ENCODE measurements at places on chromosomes 2 and 18.
A peak's percentile ranks its signal among the peaks of the same experiment; 100 is the strongest.

GRCh38 chr18:79657342-79657996 lies 22.1 kb upstream of the CTDP1 start:
- no peak for DNase-seq

GRCh38 chr2:25722224-25722623 lies 48.8 kb upstream of the DTNB start:
- no peak for DNase-seq

DNA sequence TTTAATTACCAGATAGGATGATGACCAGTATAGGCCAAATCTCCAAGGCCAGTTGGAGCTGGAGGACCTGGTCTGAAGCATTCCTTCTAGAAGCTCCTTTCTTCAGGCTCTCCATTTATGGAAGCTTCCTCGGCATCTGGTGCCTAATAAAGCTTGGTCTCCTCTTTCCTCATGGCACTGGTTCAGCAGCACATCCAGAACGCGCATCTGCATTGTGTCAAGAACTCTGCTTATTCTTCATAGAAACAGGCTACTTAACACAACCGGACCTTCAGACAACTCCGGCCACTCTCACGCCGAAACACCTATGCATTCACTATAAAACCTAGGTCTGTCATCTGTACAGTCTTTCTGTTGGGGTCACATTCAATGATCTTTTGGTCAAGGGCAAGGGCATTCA lies 99.8 kb downstream of the COL6A3 start:
- DNase-seq: no peak

DNA sequence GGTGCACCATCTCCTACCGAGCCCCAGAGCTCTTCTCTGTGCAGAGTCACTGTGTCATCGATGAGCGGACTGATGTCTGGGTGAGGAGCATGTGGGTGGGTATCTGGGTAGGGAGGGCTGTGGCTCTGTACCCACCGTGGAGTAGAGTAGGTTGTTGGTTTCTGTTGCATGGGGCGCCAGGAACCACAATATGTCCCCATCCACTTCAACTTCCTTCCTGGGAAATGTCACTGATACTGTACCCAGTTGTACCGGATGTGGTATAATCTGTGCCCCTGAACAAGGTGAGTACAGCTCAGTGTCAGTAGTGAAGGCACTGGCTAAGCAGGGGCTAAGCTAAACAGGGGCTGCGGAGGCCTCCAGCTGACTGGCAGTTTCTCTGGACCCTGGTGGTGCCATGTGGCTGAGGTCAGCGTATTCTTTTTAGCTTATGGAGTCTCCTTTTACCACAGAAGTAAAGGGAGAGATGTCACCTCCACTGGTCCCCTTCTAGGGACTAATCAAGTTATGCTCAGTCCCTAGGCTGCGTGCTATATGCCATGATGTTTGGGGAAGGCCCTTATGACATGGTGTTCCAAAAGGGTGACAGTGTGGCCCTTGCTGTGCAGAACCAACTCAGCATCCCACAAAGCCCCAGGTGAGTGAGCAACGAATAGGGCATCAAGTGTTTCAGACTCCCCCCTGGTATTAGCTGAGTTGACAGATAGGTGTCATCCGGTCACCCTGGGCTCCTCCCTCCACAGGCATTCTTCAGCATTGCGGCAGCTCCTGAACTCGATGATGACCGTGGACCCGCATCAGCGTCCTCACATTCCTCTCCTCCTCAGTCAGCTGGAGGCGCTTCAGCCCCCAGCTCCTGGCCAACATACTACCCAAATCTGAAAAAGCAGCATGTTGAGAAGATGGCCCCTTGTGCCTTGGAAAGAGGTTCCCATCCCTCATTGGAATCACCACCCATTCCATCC lies 2.7 kb downstream of the STK16 start:
- no peak for DNase-seq

GRCh38 chr2:188788621-188789020 lies 185.6 kb upstream of the COL3A1 start:
- DNase-seq: peak; percentile 92

- DNase-seq: peak; percentile 86
Observed at GRCh38 chr2:121197369-121198091, 87.5 kb downstream of the TFCP2L1 start.

DNA sequence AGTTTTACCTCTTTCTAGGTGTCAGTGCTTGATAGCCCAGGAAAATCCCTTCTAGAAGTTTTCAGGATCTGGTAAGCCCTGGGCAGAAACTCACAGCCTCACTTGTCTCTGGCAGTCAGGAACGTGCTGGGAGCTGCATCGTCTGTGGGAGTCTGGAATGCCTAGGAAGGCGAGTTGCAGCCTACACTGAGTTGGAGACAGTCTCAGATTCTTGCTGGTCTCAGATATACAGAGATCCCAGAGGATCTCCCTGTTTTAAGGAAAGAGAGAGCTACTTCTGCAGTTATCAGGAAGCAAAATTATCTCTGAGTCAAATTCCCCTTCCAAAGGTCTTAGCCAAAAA lies 104.4 kb upstream of the CDC42EP3 start:
- peak; percentile 65 for DNase-seq

- no peak for DNase-seq
Observed at GRCh38 chr2:216807857-216808272, 52.0 kb downstream of the TNP1 start.

DNA sequence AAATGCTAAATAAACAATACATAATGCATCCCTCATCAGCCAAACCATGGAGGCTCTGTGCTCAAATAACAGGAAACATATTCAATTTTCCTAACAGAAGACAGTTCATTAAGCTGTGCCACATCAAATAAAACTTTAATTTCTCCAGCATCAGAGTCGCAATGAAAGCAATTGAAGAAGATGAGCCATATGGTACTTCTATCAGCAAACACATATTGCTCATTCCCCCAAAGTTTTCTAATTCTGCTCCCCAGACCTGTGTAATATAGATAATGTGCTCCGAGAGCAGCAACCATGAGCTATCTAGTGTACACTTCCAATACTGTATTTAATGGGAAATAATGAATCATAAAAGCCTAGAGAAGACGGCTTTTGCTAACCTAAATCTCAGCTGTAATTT lies 263.2 kb downstream of the MEIS1 start:
- DNase-seq: no peak

- DNase-seq: peak; percentile 88
Observed at GRCh38 chr2:188293601-188294351, 2.1 kb downstream of the GULP1 start.

DNA sequence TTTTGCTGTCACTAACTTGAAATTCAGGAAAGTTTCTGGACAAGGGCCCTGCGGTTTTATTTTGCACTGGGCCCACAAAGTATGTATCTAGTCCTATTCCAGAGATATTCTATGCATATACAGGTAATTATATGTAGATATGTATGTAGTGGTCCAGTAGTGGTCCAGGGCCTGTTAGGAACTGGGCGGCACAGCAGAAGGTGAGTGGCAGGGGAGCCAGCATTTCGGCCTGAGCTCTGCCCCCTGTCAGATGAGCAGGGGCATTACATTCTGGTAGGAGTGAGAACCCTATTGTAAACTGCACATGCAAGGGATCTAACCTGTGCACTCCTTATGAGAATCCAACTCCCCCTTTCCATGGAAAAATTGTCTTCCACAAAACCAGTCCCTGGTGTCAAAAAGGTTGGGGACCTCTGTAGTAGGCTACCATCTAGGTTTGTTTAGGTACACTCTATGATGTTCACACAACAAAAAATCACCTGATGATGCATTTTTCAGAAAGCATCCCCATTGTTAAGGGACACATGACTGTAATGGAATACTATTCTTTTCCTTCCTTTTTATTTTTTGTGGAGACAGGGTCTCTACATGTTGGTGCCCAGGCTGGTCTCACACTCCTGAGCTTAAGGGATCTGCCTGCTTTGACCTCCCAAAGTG lies 2.8 kb upstream of the PPP4R3B start:
- DNase-seq: no peak

DNA sequence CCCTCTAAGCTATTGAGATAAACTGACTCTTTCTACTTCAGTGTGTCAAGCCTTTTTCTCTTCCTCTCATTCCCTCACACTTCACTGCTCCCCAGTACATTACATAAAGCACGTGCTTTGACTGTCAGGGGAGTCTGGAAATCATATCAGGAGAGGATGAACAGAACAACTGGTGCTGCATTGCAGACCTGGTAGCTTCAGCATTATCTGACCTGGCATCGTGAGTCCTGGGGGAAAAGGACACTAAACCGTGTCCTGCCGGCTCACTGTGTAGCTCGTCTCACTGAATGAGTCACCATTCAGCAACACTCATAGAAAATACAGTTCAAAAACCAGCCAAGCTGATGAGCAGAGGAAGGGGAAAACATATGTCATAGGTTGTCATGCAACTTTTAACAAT lies 108.5 kb upstream of the UNC80 start:
- peak; percentile 55 for DNase-seq

- no peak for DNase-seq
Observed at GRCh38 chr2:168564641-168565040, 108.6 kb downstream of the CERS6 start.

GRCh38 chr2:39913648-39914461 lies 134.8 kb upstream of the THUMPD2 start:
- DNase-seq: peak; percentile 88

- DNase-seq: no peak
Observed at GRCh38 chr2:162058973-162059668, 14.9 kb downstream of the DPP4 start.

GRCh38 chr2:152646775-152647174 lies 70.5 kb downstream of the PRPF40A start:
- DNase-seq: peak; percentile 81

- DNase-seq: peak; percentile 75
Observed at GRCh38 chr2:206856513-206856912, 82.8 kb upstream of the CPO start.

DNA sequence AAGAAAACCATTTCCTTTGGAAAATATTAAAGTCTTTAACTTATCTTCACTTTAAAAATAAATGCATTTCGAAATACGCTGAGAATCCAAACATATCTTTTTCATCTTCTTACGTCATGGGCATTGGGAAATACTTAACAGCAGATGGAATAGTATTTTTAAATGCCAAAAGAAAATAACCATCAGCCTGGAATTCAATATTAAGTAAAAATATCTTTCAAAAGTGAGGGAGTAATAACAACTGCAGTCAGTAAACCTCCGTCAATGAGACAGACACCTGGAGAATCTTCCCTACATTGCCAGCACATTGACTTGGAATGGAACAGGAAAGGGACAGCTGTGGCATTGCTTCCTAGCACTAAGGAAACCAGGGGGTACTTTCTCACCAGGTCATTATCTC lies 290.4 kb upstream of the TNP1 start:
- DNase-seq: peak; percentile 14

DNA sequence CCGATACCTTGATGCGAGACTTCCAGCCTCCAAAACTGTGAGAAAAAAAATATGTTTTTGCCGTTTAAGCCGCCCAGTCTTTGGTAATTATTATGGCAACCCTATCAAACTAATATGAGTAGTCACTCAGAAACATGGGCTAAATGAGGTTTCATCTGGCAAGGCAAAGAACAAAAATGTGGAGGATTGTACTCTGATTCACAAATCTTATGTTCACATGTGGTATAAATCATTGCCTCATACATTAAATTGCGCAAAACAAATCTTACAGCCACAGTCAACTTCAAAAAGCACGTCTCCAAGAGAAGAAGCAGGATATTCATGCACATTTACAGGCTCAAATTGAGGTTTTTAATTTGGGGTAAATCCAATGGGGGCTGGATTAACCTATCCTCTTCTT lies 1435.4 kb upstream of the LRRTM1 start:
- peak; percentile 50 for DNase-seq

GRCh38 chr18:43914018-43914417 lies 636.7 kb upstream of the SYT4 start:
- peak; percentile 31 for DNase-seq

DNA sequence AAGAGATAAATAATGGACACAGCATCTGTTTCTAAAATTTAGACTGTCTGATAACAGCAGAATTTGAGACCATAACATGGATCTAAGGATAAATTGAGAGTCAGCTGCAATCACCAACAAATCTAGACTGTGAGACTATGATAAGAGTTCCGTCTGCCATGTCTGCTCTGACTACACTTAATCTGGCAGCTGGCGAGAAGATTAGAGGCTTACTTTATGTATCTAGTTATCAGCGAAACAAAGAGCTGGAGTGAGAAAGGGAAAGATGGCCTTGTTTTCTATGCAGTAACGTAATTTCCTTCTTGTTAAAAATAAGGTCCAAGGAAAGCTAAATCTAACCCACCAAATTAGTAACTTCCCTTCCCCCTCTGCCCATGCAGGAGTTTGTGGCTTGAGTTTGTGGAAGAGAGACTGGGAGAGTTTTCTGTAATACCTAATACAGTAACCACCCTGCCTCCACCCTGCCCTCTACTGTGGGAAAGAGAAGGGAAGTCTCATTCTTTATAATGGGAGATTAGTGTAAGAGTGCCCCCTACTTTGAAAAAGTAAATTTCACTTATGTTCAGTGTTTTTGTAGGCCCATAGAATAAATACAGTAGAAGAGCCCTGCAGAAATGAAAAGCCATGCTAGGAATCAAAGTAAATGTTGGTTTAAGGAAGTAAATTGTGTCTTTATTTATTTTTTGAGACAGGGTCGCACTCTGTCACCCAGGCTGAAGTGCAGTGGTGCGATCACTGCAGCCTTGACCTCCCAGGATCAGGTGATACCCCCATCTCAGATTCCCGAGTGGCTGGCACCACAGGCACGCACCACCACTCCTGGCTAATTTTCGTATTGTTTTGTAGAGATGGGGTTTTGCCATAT lies 27.5 kb downstream of the EML4 start:
- peak; percentile 29 for DNase-seq

GRCh38 chr2:200968162-200968561 lies 4.7 kb upstream of the ORC2 start:
- DNase-seq: no peak

DNA sequence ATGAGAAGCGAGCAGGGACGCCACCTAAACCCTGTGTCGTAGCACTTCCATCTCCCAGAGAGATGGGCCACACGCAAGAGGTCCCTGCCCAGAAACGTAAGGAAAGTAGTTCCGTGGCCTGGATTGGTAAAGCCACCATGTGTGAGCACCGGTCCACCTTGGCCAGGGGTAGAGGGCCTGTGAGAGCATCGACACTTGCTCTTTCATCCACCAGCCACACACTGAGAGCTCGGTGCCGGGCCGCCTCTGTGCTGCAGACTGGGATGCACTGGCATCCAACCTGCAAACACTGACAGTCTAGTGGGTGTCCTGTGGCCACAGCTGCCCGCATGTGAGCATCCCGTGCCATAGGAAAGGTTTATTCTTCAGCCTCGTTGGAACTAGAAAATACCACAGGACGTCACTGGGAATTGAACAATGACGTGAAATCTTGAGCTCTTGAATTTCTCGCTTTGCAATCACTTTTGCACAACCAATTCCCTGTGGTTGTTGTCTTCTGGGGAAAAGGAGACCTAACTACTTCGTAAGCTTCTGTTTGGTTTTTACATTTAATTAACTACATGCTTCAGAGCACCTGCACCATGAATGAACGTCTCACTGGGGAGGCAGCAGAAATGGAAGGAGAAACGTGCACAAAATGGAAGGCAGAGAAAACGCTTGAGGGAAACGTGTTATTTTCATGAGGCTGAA lies 212.0 kb upstream of the RAB6C start:
- no peak for DNase-seq

DNA sequence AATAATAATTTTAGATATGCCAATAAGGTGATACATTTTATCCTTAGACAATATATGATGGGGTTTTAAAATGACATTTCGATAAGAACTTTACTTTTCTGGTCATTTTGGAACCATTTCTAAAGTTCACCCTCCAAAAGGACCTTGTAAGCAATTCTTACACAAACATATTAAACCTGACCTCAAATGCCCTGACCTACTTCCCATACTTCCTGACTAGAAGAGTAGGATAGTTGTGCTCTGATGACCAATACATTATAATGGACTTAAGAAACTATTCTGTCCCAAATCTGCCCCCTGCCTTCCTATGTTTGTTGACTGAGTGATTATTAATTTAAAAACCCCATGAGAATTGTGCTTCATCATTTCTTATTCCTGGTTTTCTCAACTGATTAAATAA lies 24.6 kb downstream of the GCA start:
- DNase-seq: no peak
